Caudate nucleus (tissue), 63 donors: ENCODE measurements at places on chromosomes 5 and 9.
A peak's percentile ranks its signal among the peaks of the same experiment; 100 is the strongest.

GRCh38 chr5:111236995-111237394 is 12.8 kb downstream of the CAMK4 start:
- no peak for DNase-seq

DNA sequence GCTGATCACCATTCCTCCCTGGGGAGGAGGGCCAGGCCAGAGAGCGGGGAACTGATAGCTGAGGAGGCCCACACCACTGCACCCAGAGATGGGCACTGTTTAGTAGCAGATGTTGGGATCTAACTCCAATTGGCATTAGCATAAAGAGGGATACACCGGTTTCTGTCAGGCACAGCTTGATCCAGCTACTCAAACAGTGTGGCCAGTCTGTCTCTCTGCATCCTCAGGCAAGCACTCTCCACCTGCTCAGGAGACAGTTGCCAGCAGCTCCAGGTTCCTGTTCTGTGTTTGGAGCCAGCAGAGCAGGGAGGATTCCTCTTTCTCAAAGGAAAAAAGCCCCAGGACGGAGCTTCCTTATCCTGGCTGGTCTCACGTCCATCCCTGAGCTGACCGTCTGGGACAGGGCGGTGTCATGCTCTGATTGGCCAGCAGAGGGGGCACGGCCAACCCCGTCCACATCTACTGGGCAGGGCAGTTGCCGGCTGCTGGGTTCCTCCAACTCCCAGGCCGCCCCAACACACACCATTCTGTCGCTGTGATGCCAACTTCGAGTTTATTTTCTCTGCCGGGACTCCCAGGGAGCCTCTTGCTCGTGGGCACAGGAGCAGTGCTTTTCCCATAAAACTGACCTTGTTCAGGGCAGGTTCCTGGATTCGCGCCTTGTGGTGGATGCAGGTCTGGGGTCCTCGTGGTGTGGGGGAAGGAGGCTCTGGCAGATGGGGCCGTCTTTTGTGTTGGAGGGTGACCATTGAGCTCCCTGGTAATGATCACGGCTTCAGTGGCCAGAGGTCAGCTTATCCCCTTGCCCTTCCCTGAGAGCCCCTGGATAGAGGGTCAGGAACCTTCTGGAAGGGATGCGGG is 47.9 kb downstream of the COL5A1 start:
- DNase-seq, result no peak

DNA sequence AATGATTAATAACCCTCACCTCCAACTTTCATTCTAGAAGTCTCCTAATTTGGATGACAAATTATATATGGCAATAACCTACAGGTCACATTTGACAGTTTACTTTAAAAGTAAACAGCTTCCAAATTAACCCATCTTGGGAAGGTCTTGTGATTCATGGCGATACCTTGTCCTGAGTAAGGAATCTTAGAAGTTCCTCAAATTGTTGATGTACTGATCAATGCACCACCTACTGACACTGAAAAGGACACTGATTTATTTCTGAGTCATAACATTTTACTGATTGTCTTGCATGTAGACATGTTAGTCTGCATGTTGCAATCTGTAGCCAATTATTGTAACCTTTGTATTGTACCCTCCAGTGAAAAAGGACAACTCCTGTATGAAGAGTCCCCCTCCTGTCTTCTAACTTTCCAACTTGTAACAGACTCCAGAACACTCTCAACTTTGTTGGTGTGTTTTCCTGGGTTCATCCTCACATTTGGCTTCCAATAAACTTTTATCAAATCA is 16.0 kb upstream of the SLC22A5 start:
- no peak for DNase-seq

GRCh38 chr9:5851445-5851844 is 18.5 kb upstream of the ERMP1 start:
- no peak for DNase-seq

- peak; percentile 4 for DNase-seq
Observed at GRCh38 chr5:116669261-116670031, 94.8 kb upstream of the SEMA6A start.

- DNase-seq, result no peak
Observed at GRCh38 chr5:128895122-128895521, 70.2 kb upstream of the SLC27A6 start.

DNA sequence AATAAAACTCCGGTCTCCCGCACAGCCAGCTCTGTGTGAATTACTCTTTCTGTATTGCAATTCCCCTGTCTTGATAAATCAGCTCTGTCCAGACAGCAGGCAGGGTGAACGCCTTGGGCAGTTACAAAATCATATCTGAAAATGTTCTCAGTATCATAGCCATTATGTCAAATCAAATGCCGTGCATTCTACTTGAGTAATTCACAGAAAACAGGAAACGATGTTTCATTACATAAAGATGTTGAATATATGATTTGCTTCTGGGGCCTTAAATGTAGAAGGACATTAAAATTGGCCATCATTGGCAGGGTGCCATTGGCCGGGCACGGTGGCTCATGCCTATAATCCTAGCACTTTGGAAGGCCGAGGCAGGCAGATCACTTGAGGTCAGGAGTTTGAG is 8.5 kb downstream of the POLR3G start:
- no peak for DNase-seq

- DNase-seq, result no peak
Observed at GRCh38 chr5:17302604-17303003, 85.2 kb downstream of the BASP1 start.

GRCh38 chr9:135903786-135904520 is 3.4 kb downstream of the CAMSAP1 start:
- DNase-seq, result no peak

DNA sequence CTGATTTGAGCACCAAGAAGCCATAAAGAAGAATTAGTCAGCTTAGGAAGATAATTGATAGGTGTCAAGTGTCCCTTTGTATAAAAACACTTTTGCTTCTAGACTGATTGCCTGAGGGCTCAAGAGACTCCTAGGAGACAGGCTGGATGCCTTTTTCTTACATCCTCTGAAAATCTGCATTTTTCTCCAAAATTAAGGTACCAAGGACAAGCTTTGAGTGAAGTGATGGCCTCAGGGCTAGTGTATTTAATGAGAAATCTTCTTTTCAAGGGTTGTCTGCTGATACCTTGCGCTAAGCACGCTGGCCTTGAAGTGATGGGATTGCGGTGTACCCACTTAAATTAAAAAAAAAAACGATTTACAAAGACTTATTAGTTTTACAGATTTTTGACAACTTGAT is 304.0 kb downstream of the TLR4 start:
- DNase-seq, result no peak

DNA sequence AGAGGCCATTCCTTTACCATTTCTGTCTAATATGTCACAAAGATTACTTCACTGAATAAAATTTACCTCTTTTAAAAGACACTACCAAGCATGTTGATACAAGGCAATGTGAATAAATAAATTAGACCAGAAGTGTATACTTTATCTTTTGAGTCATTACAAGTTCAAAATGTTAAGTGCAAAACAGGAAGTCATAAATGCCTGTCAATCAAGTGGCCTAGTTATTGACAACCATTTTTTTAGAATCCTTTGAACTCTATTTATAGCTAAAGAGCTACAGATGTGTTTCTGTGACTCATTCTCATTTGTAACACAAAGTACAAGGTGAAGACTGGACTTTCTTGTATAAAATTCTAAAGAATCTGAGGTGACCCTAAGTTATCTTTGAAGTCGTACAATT is 602.7 kb upstream of the SEMA6A start:
- no peak for DNase-seq

DNA sequence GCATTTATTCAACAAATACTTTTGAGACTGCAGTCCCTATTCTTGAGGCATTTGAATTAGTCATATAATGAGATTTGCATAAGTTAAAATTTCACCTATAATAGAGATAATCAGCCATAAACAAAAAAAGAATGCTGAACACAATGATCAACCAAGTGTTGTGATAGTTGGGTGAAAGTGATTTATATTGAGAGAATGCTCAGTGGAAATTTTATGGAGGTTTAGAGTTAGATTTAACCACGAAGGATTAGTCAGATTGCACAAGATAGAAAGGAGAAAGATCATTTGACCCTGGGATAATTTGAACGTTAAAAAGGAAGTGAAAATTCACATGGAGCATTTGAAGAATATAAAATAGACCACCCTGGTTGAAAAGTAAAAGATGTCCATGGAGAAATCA is 356.2 kb downstream of the NPR3 start:
- no peak for DNase-seq

DNA sequence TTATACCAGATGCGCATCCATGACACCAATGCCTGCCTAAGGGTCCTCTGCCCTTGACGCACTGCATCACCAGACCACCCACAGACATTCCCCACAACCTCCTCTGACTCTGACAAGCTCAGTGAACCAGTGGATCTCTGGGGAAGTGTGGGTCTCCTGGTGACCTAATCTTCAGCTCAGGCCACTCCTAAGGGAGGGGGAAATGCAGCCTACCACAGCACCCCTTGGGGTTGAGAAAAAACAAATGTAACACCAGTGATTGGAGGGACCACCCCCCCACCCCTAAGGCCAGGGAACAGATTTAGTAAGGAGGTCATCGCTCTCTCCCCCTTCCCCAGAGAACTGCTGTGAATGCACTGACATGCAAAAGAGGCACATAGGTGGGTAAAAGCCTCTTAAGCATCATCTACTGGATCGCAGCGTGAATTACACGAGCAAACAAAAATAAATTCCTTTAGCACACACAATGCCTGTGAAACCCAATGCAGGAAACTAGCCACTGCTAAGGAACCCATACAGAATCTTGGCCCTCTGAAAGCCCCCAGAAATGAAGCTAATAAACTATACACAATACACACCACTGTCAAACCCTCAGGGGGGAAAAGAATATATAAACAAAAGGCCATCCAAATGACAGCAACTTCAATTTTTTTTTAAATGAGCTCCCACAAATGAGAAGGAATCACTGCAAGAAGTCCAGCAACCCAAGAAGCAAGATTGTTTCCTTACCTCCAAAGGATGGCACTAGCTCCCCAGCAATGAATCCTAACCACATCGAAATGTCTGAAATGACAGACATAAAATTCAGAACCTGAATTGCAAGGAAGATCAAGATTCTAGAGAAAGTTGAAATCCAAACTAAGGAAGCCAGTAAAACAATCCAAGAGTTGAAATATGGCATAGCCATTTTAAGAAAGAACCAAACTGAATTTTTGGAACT is 513.7 kb upstream of the PTGER4 start:
- no peak for DNase-seq

GRCh38 chr9:99466104-99466503 is 244.0 kb downstream of the SEC61B start:
- no peak for DNase-seq

GRCh38 chr5:32975656-32976375 is 264.7 kb downstream of the NPR3 start:
- DNase-seq, result no peak

GRCh38 chr5:35947085-35947484 is 8.7 kb upstream of the CAPSL start:
- DNase-seq, result no peak

GRCh38 chr5:127649018-127649439 is at the start of gene CTXN3:
CTXN3 (plus strand) TSS chr5:127649082; CDS start chr5:127657522, 8,440 bp downstream.
- DNase-seq, result no peak

- no peak for DNase-seq
Observed at GRCh38 chr5:168808051-168808616, 229.0 kb upstream of the PANK3 start.

- DNase-seq, result no peak
Observed at GRCh38 chr9:21996858-21997257, 2.3 kb downstream of the CDKN2B-AS1 start.

DNA sequence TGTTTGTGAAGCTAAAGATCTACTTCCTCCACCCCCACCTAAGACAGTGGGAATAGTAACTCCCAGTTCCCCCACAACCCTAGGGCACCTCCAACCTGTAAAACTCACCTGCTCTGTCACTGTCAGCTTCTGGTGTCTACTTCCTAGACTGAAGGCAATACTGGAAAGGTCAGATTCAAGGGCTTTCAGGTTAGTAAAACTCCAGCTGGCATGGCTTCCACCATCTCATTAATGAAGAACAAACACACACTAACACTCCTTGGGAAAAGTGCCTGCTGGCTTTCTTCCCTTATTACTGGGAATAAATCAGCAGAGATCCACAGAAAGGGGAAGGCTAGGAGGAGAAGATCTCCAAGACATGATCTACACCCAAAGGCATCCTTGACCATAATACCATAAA is 109.9 kb downstream of the TMEM174 start:
- DNase-seq, result no peak

- DNase-seq, result no peak
Observed at GRCh38 chr5:113176196-113176595, 199.6 kb downstream of the DCP2 start.

- DNase-seq, result no peak
Observed at GRCh38 chr9:12798066-12798770, 23.4 kb downstream of the LURAP1L start.

DNA sequence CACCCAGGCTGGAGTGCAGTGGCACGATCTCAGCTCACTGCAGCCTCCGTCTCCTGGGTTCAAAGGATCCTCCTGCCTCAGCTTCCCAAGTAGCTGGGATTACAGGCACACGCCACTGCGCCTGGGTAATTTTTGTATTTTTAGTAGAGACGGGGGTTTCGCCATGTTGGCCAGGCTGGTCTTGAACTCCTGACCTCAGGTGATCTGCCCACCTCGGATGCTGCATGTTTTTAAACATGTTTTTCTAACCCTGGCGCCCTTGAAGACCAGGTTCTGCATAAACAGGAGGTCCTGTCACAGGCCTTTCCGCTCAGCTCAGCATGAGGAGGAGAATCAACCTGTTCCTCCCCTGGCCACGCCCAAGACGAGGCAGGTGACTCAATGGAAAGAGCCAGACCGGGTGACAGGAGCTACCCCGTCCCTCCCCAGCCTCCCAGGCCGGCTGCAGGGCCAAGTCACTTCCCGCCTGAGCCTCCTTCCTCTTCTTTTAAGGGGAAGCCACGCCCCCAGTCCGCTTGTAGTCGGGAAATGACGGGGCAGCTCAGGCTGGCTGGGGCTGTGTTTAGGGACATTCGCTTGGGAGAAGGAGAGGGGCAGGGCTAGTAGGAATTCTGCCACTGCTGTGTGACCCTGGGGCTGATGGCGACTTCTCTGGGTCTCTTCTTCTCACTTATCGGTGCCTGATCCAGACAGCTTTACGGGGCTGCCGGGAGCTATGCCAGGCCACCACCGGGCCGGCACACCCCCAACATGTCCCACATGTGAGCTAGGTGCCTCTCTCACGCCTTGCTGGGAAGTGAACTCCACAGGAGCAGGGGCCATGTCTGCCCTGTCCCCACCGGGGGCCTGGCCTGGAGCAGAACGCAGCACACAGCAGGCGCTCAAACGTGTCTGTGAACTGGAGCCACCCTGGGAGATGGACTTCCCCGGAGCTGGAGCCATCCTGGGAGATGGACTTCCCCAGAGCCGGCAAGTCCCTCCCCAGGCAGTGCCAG is 6.1 kb downstream of the NOTCH1 start:
- DNase-seq, result no peak

DNA sequence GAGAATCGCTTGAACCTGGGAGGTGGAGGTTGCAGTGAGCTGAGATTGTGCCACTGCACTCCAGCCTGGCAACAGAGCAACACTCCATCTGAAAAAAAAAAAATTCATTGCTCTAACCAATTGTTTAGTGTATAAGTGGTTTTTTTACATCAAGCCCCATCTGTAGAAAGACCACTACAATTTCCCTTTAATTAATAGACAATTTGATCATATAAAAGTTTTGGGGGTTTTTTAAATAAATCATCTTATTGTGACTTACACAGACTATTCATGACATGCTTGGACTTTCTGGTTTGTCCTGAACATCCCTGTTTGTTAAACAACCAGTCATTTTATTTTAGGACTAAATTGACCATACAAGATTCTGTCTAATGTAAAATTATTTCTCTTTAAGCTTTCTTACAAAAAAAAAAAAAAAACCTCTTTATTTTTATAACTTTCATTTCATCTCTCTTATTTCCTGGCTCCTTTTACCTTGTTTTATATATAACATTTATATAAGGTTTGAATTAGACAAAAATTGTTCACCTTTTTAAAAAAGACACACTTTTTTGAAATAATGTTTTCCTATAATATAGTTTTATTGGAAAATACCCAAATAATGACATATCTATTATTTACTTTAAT is 9.8 kb upstream of the FANCC start:
- DNase-seq, result no peak
